Cerebellar nuclear complex (tissue), 1 donor: ENCODE measurements at places on chromosomes 13 and 19.

- no peak for DNase-seq
Measured at GRCh38 chr13:94249512-94249911, 230.0 kb downstream of the DCT start.

GRCh38 chr19:56314018-56314380 lies 640 bp downstream of the ZSCAN5A start:
- DNase-seq = no peak

GRCh38 chr13:78478183-78478582 lies 125.2 kb downstream of the POU4F1 start:
- DNase-seq = no peak

- DNase-seq = no peak
Measured at GRCh38 chr19:34838753-34839431, 65.9 kb upstream of the ZNF599 start.

DNA sequence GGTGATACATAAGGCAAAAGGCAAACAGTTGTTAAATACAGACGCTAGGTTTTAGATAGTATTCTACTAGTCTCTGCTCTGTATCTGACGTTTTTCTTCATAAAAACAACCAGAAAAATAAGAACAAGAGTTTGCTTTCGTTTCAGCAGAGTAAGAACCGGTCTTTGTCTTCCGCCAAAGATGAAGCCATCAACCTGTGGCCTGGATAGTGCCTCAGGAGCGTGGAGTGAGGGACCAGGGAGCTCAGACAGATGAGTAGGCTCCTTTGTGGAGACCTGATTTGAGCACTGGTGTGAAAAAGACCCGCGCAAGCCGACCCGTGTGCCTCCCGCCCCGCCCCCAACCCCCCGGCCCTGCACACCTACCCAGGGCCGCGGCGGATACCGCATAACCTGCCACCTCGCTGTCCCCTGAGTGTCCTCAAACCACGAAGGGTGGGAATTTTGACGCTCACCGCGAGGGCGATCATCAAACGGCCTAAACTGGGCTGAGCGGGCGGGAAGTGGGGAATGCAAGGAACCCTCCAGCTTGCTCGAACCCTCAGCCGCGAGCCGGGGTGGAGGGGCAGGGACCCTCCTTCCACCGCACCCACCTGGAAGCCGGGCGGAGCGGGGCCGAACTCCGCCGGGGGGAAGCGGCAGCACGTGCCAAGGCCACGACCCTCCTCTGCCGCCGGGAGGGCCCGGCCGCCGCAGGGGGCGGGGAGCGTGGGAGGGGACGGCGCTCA lies 866 bp upstream of the LMO7 start:
- no peak for DNase-seq

GRCh38 chr19:16435999-16436650 lies 35.6 kb downstream of the EPS15L1 start:
- DNase-seq = no peak

DNA sequence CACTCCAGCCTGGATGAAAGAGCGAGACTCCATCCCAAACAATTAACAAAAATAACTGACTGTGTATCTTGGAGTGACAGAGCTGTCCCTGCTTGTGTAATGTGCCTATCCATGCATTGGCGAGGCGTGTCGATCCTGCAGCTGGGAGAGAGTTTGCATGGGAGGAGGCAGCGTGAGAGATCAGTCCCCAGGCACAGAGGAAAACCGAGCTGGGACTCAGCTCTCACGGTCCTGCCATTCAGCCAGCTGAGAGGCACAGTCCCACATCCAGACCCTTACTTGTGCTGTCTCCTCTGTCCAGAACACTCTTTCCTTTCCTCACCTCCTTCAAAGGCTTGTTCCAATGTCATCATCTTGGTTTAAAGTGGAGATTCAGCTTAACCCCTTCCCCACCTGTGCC lies 11.9 kb upstream of the SULT2B1 start:
- no peak for DNase-seq

DNA sequence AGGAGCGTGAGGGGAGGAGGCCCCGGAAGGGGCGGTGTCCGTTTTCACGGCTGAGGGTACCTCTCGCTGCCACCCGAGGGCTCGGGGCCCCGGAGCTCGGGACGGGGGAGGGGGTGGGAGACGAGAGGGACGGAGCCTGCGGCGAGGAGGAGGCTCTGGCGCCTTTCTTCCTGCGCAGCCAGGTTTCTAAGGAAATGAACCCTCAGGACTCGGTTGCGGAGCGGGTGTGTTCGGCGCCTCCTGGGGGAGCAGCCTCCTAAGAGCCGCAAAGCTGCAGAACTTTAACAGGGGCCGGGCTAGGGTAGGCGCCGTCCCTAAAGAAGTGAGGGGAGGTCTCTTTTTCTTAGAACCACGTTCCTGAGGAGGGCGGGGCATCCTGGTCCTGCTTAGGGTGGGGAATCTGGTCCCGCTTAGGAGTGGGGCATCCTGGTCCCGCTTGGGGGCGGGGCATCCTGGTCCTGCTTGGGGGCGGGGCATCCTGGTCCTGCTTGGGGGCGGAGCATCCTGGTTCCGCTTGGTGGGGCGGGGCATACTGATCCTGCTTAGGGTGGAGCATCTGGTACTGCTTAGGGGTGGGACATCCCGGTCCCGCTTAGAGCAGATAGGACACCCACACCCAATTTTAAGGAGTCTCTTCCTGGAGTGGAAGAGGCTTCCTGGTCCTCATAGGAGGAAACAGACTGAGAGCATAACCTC lies 6.2 kb downstream of the SYT5 start:
- DNase-seq = no peak

DNA sequence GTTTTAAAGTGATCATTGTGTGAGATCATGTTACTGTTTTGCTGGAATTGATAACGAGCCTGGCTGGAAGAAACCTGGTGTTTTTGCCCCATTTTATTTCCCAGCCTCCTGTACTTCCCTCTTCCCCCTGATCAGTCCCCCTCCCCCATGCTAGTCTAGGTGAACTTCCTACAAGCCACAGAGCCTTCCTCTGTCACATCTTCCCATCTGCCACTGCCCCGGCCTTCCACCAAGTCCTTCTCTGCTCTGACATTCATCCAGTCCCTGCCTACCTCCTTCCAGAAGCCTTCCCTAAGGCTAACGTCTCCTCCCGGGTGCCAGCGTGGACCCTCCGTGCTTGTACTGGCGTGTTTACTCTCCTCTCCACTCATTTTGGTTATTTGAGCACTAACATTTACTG lies 14.3 kb downstream of the FARP1 start:
- no peak for DNase-seq

- no peak for DNase-seq
Measured at GRCh38 chr19:7873304-7874075, 700 bp downstream of the PRR36 start.

- no peak for DNase-seq
Measured at GRCh38 chr19:39335168-39335548, 685 bp downstream of the GMFG start.

DNA sequence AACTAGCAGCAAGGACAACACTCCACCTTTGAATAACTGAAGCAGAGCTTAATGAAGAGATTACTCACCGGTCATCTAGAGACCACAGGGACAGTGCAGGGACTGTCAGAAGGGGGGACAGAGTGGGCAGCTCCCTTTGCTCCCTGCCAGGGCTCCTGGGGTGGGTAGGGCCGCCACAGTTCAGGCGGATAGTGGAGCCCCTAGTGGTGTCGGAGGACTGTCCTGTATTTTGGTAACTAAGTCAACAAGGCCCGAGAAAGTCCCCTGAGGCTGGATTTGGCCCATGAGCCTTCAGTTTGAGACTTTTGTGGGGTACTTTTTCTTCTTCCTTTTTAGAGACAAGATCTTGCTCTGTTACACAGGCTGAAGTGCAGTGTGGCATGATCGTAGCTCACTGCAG lies 44.6 kb downstream of the GJA3 start:
- no peak for DNase-seq

- DNase-seq = no peak
Measured at GRCh38 chr13:94590744-94591143, 5.2 kb downstream of the TGDS start.

- no peak for DNase-seq
Measured at GRCh38 chr19:19039901-19040300, 6.5 kb downstream of the ARMC6 start.

DNA sequence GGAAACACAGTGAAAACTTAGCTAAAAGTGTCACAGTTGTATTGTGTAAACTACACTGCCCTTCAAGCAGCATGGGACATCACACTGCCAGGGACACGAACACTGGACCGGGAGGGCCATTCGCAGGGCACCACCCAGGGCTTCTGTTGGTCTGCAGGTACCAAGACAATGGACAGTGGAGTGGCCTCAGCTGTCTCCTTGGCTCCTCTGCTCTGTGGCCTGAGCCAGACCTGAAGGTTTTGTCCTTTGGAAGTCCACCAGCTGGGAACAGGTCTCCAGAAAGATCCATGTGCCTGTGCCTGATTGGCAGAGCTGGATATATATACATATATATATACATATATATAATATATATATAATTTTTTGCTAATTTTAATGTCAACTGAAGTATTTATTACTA lies 149.8 kb downstream of the ZNF536 start:
- DNase-seq = no peak

GRCh38 chr13:111286749-111287148 lies 33.7 kb upstream of the TEX29 start:
- no peak for DNase-seq

DNA sequence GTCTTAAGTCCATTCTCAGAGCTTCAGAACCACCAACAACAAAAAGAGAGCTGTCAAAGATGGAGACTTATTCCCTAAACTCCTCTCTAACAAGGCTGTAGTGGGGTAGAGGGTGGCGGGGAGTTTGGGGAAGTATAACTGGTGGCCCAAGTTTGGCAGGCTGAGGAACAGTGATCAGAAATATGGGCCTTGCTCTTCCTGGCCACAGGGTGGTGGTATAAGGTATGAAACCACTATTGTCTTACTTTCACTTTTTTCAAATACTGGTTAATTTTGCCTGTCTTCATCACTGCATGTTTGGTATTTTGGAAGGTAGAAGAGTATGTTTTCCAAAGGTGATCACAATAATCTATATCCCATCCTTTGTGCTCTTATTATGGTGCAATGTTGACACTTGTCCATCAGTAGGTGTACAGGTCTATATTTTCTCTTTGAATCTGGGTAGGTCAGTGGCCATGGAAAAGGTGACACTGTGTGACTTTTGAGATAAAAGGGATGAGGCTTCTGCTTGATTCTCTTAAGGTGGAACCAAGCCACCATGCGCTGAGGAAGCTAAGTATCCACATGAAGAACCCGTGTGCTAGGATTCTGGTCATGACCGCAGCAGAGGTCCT lies 23.2 kb upstream of the GPC5 start:
- no peak for DNase-seq

DNA sequence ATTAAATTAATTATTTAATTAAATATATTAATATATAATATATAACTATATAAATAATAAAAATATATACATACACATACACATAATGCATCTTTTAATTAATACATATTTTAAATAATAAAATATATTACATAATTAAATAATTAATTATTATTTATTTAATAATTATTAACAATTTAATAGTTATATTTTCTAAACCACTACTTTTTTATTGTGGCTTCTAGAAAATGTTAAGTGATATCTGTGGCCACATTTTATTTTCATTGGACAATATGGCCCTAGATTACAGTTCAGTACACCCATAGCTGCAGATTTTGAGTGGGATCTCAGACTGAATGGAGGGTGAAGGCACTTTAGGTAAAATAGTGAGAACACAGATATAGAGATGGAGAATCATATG lies 335.7 kb downstream of the NALCN start:
- no peak for DNase-seq

- no peak for DNase-seq
Measured at GRCh38 chr13:96141032-96141431, 51.1 kb downstream of the HS6ST3 start.

DNA sequence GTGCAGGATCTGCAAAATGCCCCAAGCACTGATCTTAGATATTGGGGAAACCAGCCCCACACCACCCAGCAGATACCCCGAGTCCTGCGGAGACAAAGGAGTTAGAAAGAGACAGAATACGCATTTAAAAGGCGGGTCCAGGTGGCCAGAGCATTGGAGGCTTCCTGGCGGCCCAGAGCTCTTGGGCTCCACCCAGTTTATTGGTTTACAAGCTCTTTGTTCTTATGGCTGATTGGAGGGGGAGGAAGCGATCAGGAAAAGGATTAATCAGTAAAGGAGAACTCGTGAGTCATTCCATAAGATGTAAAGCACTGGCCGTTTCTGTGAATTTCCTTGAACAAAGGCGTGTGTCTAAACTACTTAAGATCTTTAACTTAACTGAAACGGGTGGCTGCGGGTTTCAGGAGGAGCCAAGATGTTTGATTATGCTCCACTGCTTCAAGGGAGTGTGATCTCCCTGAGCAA lies 926 bp downstream of the ZNF587 start:
- DNase-seq = no peak

DNA sequence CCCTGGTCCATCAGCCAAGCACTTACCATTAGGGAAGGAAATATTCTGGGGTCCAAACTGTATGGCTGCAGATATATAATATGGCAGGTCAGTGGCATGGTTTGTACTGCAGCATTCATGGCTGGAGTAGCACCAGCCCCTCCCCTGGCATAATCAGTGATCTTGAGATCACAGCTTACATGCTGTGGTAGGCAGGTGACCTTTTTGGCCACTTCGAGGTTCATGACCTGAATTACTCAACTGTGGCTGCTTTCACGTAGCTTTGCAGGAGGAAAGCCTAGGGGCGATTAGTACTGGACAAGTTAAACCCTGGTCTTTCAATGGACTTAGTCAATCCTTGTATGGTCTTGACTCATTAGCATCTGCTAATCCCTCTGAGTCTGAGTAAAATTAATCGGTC lies 169.8 kb downstream of the SPRY2 start:
- no peak for DNase-seq
